LHCN-M2 (cell line): ENCODE measurements at places on chromosomes 1 and 21. TPM values are rescaled to one million over a fixed set of nuclear protein-coding genes. Genes with fewer than 3 reads are reported as not detected.

The GJB3 gene
- not detected in 2 replicates for total RNA-seq

DNA sequence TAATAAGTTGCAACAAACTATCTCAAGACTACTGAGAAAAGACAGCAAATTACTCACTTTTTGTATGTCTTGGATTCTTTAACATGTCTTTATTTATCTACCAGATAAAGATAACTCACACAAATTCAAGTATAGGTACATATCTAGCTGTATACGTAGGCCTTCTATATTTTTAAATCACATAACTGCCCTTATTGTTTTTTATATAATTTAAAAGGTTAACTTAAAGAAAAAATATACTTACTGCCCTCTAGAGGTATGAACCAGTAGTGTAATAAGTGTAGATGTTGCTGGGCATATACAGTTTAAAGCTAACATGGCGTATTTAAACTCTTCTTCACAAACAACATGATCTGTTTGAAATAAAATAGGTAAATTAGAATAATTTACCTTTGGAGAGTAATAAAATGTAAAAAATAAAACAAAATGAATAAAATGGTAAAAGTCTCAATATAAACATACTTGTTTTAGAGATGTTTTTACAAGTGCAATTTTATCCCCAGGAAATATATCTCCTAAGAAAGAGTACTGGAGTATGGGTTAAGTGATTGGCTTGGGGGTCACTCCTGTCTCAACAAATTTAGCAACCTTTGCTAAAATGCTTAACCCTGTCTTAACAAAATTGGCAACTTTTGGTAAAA is 235.2 kb downstream of the KCNT2 start:
- DNase-seq = peak; percentile 32

The ASTN1 gene
- total RNA-seq = under 0.01 TPM in 1 of 2 replicates, not detected in the other

The FAM167B gene
- total RNA-seq = 0.23 TPM in 1 of 2 replicates, not detected in the other

The HPDL gene
- total RNA-seq = 0.23 and 0.51 TPM in 2 replicates

The PRDM16 gene
- total RNA-seq = not detected in 2 replicates

DNA sequence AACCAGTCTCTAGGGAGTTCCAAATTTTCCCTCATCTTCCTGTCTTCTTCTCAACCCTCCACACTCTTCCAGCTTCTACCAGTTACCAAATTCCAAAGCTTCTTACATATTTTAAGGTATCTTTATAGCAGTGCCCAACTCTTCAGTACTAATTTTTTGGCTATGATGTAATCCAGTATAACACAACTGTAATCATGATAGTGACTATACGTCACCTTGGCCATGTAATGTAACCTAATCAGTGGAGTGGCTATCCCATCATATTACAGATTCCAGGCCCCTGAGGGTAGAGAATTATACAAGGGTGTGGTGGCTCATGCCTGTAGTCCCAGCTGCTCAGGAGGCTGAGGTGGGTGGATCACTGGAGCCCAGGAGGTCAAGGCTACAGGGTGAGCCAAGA is 143.2 kb downstream of the CLEC20A start:
- DNase-seq = no peak

The PROK1 gene
- not detected in 2 replicates for total RNA-seq

- DNase-seq = peak; percentile 56
Measured at GRCh38 chr1:38026592-38027200, 14.2 kb downstream of the UTP11 start.

DNA sequence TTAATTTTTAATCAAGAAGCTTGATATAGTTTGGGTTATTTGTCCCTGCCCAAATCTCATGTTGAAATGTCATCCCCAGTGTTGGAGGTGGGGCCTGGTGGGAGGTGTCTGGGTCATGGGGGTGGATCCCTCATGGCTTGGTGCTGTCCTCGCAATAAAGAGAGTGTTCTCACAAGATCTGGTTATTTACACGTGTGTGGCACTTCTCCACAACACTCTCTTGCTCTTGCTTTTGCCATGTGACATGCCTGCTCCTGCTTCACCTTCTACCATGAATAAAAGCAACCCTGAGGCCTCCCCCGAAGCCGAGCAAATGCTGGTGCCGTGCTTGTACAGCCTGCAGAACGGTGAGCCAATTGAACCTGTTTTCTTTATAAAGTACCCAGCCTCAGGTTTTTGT is 2.6 kb upstream of the CNIH3 start:
- no peak for DNase-seq

DNA sequence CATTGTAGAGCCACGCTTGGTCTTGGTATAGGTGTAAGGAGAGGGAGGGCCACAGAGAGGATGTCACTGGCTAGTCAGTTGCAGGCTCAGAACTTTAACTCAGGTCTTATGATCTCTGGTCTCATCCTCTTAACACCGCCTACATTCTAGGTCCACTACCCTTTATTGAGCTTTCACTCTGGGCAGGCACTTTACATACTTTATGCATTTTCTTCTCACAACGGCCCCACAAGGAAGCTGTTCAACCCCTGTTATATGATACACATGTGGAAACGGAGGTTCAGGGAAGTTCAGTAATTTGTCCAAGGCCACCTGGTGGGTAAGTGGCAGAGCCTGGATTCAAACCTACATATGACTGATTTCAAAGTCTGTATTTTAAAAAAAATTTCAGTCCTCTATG is 25.3 kb upstream of the RCAN3 start:
- DNase-seq = no peak

DNA sequence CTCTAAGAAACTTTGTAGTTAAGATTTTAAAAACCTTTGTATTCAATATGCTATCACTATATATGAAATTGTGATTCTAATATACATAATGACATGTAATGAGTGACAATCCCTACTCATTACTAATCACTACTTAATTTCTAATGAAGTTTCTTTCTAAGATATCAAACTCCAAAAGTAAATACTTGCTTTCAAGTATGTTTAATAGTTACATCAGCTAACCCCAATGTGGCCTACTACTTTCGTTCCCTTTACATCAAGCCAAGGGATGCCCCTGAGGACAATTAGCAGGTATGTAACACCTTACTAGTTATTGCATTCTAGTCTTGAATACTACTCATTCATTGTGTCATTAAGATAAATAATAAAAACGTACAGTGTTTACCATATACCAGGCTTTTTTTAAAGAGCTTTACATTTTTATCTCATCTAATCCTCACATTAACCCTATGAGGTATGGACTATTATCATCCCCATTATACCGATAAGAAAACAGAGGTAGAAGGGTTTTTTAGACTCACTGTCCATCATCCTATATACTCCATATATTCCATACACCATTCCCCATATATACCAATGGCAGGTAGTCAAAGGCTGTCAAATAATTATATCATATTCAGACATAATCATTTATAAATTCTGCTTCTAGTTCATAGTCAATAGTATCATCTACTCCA is 4.2 kb downstream of the PPP1R15B start:
- no peak for DNase-seq

DNA sequence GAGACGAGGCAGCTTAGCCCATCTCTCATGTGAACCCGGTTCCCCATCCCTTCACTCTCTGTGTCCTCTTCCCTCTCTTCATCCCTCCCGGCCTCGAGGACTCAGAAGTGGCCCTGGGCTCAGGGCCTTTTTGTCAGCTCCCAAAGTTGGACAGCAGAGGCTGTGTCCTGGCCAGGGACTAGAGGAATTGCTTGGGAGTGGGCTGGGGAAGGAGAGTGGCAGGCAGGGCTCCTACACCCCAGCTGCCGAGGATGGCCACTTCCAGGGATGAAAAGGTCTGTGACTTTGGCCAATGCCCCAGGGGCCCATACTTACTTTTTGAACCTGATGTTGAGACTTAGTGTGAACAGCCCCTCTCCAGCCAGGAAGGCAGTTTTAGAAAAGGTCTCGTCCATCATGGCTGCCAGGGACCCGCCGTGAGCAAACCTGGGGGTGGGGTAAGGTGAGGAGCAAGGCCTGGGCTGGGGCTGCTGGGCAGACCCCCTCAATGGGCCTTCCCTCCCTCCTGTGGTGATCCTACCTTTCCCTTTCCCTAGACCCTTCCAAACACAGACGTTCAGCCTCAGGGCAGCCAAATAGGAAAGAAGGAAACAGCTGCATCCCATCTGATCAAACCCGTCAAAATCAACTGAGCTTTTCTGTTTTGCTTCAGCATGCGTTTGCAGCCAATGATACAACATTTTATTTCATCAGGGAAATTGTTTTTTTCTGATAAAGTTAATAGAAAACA is 5.5 kb downstream of the THEM5 start:
- peak; percentile 48 for DNase-seq

DNA sequence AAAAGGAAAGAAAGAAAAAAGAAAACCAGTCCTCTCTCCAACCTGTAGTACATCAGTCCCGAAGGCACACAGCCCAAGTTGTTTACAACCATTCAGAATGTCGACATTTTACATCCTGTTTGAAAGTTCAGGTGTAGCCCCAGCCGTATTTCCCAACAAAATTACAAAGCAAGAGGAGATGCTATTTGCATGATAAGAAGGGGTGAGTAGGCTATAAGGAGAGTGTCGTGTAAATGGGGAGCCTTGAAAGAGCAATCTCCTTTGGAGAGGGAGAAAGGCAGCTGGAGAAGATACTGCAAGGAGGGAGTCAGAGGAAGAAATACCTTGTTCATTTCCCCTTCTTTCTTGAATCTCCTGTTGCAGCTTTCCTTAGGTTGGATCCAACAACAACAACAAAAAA is 35.5 kb upstream of the DENND1B start:
- no peak for DNase-seq

DNA sequence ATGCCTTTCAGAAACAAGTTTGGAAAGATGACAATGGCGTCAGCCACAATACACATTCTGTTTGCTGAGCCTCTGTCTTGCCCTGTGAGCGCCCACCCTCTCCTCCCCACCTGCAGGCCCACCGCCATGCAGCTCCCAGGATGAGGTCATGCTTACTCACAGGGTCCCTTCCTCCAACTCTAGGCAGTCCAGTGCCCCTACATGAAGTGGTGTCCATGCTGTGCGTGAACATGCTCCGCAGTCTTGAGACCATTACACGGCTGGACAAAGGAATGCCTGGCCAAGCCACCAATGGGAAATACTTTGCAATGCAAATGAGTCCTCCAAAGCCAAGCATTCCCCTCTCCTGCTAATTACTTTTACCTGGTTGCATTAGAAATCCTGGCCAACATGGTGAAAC is 92.2 kb downstream of the CD58 start:
- DNase-seq = no peak

- peak; percentile 91 for DNase-seq
Measured at GRCh38 chr1:113042285-113043143, 30.5 kb upstream of the LRIG2 start.

DNA sequence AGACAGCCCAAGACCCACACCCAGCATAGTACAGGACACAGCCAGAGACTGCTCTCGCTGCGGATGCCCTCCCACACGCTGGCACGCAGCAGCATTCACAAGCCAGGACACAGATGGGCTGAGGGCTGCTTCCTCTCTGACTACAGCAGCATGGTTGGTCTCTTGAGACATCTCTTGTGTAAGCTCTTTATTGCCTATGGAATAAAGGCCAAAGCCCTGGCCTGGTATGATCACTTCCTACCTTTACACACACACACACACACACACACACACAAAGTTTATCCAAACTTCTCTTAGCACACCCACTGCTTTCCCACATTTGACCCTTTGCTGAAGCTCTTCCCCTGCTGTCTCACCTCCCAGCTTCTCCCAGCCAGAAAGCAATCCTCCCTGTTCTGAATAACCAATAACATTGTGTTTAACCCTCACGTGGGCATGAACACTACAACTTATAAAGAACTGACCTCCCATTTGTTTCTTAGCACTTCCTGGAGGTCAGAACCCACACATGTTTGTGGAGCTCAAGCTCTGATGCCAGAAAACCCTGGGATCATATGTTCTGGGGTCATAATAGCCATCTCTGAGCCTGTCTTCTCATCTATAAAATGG is 1.2 kb upstream of the LUZP1 start:
- peak; percentile 86 for DNase-seq

GRCh38 chr1:116347696-116348095 is 25.3 kb upstream of the ATP1A1 start:
- DNase-seq = no peak

GRCh38 chr1:54413295-54413694 is 7.1 kb upstream of the SSBP3 start:
- peak; percentile 59 for DNase-seq

- peak; percentile 71 for DNase-seq
Measured at GRCh38 chr1:199551967-199552565, 475.4 kb upstream of the NR5A2 start.

The RORC gene
- total RNA-seq = not detected in 2 replicates

DNA sequence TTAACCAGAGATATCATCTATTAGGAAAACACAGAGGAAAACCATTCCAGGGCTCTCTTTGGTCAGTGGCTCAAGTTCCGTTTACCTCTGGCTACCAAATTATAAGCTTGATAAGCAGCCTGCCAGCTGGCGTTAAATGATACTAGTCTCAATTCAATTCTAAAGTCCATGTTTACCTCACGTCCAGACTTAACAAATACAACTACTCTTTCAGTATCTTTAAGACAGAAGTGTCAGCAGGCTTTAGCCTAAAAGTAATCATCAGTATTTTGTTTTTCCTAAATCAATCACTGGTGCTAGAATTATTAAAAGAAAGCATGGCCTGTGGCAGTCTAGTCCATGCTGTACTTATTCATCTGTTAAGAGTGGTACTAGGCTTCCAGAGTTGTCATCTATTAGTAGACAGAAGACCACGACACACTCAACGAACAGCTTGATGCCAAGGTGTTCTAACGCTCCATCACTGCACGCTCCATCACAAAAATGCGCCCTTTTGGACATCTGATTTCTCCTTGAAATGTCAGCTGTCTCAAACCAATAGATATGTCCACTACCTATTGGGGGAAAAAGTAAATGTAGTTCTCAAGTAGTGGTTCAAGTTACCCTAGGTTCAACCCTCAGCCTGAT is 1.5 kb downstream of the IVNS1ABP start:
- no peak for DNase-seq

DNA sequence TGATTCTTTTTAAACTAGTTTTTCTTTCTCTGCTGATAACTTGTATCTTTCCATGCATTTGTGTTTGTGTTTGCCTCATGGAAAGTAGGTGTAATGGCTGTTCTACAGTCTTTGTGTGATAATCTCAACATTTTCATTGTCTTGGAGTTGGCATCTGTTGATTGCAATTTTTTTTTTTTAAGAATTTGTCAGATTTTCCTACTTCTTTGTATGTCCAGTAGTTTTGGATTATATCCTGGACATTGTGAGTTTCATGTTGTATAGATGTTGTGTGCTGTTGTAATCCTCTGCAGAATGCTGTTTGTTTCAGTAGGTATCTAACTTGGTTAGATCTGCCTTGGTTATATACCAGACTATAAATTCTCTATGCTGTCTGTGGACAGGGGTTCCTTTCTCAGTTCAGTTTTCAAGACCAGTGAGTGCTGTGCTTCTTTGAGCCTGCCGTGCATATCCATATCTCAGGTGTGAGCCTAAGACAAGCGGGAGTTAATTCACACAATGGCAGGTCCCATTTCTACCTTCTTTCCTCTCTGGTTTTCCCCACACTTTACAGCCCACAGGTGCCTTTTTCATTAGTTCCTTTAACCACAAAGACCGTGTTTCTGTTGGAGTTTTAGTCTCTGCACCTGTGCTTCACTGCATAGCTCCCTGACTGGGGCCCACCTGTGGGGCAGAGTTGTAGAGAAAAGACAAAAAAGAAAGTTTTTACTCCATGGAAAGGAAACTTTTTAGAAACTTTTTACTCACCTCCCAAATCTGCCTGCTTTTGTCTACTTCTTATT is 69.9 kb downstream of the ITSN1 start:
- DNase-seq = no peak

The RASAL2 gene
- 24.7 and 33.0 TPM in 2 replicates for total RNA-seq

GRCh38 chr1:244271691-244272308 is 179.9 kb downstream of the ADSS2 start:
- no peak for DNase-seq

The ALPL gene
- total RNA-seq = 128 and 138 TPM in 2 replicates

The KISS1 gene
- total RNA-seq = not detected in 2 replicates

The FAM72B gene
- total RNA-seq = 6.3 TPM in 2 replicates

The IFT25 gene
- 43.3 and 46.4 TPM in 2 replicates for total RNA-seq
